Nephron progenitor cell (in vitro differentiated cells): ENCODE measurements at places on chromosomes 3 and 15.

DNA sequence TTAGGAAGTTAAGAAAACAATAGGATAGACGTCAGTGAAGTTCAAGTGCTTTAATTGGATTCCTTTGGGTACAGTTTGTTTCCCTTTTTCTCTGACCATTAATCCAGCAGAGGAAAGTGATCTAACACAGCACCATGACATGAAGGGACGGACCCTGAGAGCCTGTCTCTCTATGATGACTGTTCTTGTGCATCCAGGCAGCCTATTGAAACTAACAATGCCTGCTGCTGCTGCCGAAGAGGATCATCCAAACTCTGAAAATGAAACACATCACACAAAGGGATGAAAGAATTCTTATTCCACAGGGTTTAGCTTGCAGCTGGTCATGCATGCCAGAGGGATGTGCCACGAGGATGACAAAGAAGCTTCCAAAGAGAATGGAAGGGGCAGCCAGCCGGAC is 75.5 kb downstream of the ZBTB20 start:
- no peak for DNase-seq

GRCh38 chr15:81859737-81860516 is 185.9 kb downstream of the MEX3B start:
- no peak for DNase-seq

DNA sequence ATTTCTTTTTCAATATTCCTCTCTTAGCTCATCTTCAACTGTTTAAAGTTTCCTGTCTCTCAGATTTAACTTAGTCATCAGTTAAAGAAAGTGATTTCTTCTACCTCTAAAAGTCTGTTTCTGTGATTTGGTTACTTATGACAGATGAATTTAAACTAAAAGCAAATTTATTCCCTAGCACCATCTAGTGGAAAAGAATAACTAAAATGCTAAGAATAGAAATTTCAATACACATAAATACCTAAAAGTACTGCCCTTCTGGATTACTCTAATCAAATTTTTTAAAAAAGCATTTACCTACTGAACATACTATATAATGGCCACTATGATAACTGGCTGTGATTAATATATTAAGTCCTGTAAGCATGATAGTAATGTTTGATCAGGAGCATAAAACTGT is 14.0 kb upstream of the ZCWPW2 start:
- DNase-seq, result no peak

DNA sequence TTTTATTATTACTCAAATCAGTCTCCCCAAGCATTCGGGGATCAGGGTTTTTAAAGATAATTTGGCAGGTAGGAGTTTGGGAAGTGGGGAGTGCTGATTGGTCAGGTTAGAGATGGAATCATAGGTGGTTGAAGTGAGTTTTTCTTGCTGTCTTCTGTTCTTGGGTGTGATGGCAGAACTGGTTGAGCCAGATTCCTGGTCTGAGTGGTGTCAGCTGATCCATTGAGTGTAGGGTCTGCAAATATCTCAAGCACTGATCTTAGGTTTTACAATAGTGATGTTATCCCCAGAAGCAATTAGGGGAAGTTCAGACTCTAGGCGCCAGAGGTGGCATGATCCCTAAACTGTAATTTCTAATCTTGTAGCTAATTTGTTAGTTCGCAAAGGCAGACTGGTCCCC is 20.6 kb upstream of the TRANK1 start:
- DNase-seq, result no peak

DNA sequence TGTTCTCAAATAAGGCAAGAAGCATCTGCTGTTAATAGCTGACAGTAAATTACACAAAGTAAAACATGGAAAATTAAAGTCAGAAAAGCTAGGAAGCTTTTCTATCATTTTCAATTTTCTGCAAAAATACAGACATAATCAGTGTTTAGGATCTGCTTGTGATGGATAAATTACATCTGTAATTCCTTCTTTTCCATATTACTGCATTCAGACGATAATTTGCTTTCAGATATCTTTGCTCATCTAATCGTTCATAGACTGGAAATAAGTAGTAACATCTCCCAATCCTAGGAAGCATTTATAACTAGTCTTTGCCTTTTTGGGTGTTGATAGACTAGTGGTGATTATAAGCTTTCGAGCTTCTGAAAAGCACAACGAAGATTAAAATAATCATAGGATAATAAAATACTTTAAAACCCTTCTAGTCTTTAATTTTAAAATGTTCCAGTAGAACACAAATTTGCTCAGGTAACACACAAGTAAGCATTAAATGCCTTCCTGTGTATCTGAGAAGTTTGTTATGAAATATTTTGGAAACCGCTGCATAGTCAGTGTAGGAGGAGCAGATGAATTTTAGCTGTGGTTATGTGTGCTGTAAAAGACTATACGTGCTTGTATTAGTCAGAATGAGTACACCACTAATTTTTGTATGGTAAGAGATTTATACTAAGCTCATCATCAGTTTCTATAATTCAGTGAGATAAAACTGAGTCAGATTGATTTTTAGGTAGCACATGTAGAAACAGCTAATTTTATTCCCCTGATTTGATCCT is 41.0 kb downstream of the MBNL1 start:
- DNase-seq, result no peak

- no peak for DNase-seq
Measured at GRCh38 chr15:74173380-74174218, at the start of gene ISLR. ISLR (plus strand) TSS chr15:74173710; CDS start chr15:74174859, 1,149 bp downstream.

DNA sequence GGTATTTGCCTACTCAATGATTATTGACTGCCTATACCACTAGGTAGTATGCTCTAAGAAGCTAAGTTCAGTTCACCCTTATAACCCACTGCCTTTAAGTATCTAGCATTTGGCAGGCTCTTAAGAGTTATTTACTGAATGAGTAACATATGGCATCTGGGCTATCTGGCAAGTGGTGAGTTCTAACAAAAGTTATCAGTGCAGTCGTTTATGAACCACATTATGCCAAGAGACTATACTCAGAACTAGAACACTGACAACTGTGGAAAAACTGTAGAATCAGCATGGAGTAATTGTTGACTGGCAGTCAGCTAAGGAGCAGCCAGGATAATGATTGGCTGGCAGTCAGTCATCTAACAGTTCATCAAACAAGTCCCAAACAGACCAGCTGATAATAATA is 25.8 kb downstream of the RAF1 start:
- DNase-seq, result no peak

DNA sequence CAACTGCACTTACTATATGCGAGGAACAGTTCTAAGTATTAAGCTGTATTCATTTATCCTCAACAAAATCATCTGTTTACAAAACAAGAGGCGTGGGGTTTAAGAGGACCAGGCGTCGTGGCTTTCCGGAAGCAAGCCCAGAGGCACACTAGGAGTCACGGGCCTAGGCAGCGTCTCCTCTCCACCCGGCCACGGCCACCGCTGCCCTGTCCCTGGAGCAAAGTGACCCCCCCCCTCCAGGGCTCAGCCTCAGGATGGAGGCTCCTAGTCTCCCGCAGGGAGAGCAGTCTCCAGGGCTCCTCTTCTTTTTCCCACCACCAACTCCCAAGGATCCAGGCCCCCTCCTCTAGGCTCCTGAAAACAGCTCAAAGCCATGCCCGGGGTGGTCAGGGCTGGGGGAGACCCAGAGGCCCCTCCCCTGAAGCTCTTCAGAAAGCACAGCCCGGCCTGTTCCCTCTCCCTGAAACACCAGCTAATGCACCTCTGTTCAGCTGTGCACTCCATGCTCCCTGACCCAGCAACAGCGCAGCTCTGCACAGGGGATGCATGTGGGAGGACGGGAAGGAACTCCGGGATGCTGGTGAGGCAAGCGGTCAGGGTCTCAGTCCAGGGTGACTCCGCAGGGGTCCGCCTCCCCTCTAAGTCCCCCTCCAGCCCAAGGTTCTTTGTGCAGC is 16.8 kb downstream of the TNK2 start:
- no peak for DNase-seq

DNA sequence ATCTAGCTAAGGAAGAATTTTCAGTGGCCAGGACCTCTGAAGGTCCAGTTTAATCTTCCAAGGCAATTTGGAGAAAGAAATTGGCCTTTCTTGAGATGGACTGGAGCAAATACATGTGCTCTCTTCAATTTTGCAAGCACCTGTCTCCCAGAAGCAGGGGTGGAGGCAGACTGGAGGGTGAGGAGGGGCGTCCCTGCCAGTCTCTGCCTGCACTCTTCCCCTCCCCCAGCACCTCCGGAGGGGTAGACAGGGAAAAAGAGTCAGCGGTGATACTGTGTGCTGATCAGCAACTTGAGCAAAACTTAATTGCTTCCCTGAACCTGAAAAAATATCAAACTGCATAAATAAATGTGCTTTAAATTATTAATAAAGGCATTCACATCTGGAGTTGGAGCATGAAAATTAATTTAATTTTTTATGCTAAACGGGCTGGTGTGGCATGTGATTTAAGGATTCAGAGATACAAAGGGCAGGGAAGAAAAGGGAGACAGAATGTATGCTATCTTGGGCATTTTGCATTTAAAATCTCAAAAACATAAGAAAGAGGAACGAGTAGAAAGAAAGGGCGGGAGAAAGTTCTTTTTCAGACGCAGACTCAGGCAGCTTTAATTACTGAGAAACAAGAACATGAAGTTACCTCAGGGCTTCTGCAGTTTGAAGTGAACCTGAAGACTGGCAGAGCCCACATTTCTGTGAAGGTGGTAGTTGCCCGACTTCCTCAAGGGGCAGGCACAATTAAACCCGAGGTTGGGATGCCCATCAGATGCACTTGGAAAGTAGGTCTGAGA is 319.7 kb downstream of the UACA start:
- DNase-seq, result no peak

DNA sequence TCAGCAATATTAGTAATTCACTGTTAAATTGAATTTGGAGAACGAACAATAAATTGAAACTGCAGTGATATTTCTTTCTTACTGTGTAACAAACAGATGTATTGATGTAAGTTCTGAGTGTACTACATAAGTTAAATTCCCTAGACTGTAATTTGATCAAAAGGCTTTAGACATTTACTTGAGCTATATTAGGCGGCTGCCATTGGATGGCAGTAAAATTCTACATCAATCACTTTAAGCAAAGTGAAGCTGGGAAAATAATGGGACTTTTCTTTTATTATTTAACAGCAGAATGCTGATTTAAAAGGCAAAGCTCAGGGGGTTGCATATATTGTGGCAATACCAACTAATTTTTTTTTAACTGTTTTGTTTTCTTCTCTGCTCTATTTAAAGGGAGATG is 212.6 kb upstream of the PLSCR5 start:
- no peak for DNase-seq

DNA sequence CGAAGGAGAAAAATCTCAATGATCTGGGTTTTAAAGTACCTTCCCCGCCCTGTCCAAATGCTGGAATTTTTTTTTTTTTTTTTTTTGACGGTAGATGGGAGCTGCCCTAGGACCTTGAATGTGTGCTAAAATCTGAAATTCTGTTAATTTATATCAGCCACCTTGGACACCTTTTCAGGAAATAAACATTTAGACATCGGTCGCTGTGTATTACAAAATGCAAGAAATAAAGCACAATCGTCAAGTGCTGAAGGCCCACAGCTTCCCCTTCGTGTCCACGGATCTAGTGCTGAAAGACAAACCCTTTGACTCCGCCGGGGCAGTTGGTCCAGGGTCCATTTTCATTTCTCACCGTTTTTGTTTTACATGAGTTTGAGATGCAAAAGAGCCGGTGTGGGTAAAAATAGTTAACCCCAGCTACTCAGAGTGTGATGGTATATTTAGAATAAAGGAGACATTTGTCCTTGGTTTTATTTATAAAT is 90.2 kb upstream of the CHD2 start:
- DNase-seq, result no peak

GRCh38 chr3:125638799-125639198 is 43.5 kb upstream of the OSBPL11 start:
- no peak for DNase-seq
